Breast epithelium (tissue), 4 donors: ENCODE measurements at places on chromosomes 4 and X. TPM values are rescaled to one million over a fixed set of nuclear protein-coding genes. Genes with fewer than 3 reads are reported as not detected.

GRCh38 chrX:68827256-68827655 is 1.6 kb upstream of the EFNB1 start:
- no peaks in the 10 kb centered on the region for H3K36me3 ChIP-seq
- no peak overlapping the region for H3K4me3 ChIP-seq
- no peaks in the 10 kb centered on the region for H3K4me1 ChIP-seq

DNA sequence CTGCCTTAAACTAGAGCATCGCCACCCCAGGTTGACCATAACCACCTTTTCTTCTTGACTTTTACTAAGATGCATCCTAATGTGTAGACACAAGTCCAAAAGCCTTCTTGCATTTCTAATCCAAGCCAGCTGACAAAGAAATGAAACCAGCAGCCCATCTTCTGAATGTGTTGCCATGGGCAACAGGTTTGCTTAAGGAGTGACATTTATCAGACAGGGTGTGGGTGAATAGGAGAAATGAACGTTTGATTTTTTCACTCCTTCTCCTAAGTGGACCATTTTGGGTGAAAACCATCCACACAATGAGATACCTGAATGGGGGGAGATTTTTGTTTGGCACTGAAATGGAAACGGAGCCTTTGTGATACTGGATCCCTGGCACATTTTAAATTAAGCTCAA is 72.7 kb upstream of the C4orf50 start:
- H3K36me3 ChIP-seq = no peaks in the 10 kb centered on the region
- no peaks in the 10 kb centered on the region for H3K4me1 ChIP-seq
- no peak overlapping the region for H3K27ac ChIP-seq

DNA sequence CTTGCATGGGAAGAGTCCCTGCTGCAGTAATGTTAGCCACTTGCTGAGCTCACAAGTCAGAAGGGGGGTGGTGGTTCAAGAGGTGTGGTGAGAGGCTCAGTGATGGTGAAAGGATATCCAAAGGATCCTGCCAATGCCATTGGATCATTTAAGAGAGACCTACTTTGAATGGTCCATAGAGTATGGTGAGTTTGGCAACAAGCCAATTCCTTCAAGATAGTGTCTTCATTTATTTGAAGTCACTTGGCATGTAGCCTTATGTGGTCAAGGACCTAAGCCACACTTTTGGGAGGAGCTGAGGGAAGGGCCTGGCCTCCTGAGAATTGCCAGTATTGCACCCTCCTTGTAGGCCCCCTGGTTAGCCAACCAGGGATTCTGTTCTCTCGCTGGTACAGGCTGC is 87.9 kb downstream of the TSPAN7 start:
- no peak for DNase-seq
- H3K36me3 ChIP-seq = no peaks in the 10 kb centered on the region
- H3K4me3 ChIP-seq = no peak overlapping the region
- H3K27me3 ChIP-seq = peaks cover 57% of the 10 kb centered on the region
- no peaks in the 10 kb centered on the region for H3K4me1 ChIP-seq

DNA sequence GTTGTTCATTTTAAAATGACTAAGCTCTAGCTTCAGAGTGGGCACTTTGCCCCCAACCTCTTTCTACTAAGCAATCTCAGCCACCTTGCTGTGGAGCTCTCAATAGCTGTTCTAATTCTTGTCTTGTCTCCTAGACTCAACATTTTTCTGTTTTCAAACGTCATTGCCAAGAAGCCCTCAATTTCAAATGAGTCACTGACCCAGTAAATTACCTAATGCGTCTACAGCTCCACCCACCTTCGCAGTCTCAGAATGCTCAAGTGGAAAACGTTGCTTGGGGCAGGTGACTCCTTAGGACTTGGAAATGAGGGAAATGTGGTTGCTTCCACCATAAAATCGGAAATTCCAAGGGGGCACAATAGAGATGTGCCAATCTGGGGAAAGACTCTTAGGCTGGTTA is 59.0 kb downstream of the ING2 start:
- H3K36me3 ChIP-seq = no peaks in the 10 kb centered on the region
- no peaks in the 10 kb centered on the region for H3K27me3 ChIP-seq
- no peak overlapping the region for H3K27ac ChIP-seq
- no peak overlapping the region for H3K4me3 ChIP-seq
- DNase-seq = no peak

- peaks cover 7% of the 10 kb centered on the region for H3K36me3 ChIP-seq
- H3K27ac ChIP-seq = no peak overlapping the region
- H3K4me1 ChIP-seq = no peaks in the 10 kb centered on the region
- no peaks in the 10 kb centered on the region for H3K27me3 ChIP-seq
These were observed 18.2 kb downstream of the VAMP7 start for GRCh38 chrX:155899366-155899765.

DNA sequence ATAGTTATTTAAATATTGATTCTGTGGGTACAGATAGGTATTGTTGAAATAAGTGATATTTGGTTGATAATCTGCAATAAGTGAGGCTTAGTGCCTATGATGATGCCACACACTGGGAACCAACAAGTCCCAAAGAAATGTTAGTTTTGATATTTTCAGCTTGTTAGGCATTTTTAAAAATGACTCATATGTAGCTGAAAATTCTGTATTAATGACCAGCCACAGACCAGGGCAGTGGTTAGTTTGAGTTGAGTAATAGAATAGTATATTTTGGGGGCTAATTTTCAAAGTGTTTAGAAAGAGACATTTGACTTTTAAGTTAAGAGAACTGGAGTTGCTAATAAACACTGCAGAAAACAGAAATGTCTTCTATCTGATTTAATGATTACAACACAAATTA is 9.4 kb downstream of the INTU start:
- DNase-seq = no peak
- peaks cover 3% of the 10 kb centered on the region for H3K36me3 ChIP-seq
- no peak overlapping the region for H3K4me3 ChIP-seq
- no peak overlapping the region for H3K27ac ChIP-seq
- H3K4me1 ChIP-seq = no peaks in the 10 kb centered on the region
- no peaks in the 10 kb centered on the region for H3K27me3 ChIP-seq

- no peak for DNase-seq
- no peaks in the 10 kb centered on the region for H3K4me1 ChIP-seq
- H3K4me3 ChIP-seq = no peak overlapping the region
- H3K36me3 ChIP-seq = no peaks in the 10 kb centered on the region
- no peak overlapping the region for H3K27ac ChIP-seq
These were observed 36.6 kb downstream of the RASSF6 start for GRCh38 chr4:73583666-73584065.

DNA sequence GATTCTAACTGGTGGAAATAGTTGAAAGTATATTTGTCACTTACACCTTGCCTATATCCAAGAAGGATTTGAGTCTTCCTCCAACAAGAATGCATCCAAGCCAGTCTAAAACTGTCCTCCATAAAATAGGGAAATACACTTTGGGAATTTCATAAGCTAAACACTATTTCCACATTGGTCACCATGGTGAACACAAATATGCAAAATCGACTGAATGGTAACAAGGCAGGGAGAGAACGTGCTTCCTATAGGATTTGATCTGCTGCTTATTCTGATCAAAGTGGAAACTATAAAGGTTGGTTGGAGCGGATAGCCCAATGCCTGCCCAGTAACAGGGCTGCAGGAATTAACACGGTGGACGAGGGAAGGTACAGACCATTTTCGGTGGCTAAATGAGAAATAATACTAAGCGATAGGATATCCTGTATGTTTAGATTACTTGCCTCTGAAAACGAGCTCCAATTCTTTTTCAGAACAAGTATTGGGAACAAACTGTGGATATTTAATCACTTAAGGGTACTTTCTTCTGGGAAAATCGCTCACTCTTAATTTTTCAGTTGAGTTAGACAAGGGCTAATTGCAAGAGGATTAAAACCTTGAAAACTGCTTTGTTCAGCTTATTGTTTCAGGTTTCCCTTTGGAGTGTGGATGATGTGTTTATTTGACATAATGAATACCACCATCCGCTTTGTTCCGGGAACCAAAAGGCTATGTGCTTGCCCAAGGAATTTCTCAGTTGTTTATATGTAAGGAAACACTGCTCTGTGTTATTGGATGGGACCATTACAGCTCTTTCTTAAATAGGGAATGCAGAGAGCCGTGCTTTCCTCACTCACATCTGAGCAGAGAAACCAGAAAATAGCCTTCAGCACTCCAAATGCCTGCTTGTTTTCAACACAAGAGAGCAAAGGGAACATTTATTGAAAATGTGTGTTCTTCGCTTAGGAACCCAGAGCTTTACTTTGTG is 194.4 kb downstream of the CBR4 start:
- DNase-seq = no peak
- peak overlapping the region; percentile 6 for H3K4me3 ChIP-seq
- peak overlapping the region; percentile 86 for H3K27ac ChIP-seq
- H3K4me1 ChIP-seq = peaks cover 7% of the 10 kb centered on the region
- no peaks in the 10 kb centered on the region for H3K27me3 ChIP-seq

DNA sequence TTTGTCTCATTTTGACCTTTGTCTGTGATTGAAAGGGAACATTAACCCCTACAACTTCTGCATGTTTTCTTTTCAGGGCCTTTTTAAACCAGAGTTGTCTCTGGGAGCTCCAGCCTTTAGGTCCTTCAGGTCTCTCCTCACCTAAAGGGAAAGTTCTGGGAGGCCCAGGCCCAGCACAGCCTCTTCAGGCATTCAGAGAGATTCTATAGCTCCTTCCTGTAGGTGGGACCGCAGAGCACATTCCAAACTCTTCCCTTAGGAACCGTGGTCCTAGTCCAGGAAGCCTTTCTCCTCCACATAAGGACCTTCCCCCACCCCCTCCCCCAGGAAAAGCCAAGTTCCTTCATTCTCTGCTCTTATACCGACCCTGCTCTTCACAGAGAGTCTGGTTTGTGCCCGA is 14.9 kb downstream of the NKX6-1 start:
- no peak overlapping the region for H3K27ac ChIP-seq
- peaks cover 63% of the 10 kb centered on the region for H3K27me3 ChIP-seq
- H3K4me1 ChIP-seq = no peaks in the 10 kb centered on the region
- no peaks in the 10 kb centered on the region for H3K36me3 ChIP-seq
- no peak overlapping the region for H3K4me3 ChIP-seq

GRCh38 chr4:71300964-71301363 is 37.9 kb upstream of the SLC4A4 start:
- H3K4me3 ChIP-seq = no peak overlapping the region
- no peaks in the 10 kb centered on the region for H3K27me3 ChIP-seq
- H3K36me3 ChIP-seq = no peaks in the 10 kb centered on the region
- no peak overlapping the region for H3K27ac ChIP-seq
- DNase-seq = no peak
- H3K4me1 ChIP-seq = no peaks in the 10 kb centered on the region

DNA sequence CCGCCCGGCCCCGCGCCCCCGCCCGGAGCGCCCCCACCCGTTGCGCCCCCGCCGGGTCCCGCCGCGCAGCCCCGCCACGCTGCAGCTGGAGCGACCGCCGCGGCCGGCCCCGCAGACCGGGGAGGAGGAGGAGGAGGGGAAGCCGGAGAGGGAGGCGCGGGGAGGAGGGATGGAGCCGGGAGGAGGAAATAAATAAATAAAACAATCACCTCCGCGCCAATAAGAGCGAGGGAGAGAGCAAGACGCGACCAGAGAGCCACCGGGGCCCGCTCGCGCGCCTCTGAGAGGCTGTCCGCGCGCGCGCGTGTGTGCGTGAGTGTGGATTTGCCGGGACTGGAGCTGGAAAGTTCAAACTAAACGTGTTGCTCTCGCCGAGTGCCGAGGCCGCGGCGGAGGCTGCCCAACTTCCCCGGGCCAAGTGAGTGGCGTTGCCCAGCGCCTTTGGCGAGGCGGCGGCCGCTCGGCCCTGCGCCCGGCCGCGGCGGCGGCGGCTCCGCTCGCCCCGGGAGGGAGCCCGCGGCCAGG is 2184.4 kb upstream of the TENM3 start:
- H3K4me3 ChIP-seq = peak overlapping the region; percentile 51
- H3K4me1 ChIP-seq = no peaks in the 10 kb centered on the region
- no peaks in the 10 kb centered on the region for H3K27me3 ChIP-seq
- no peak overlapping the region for H3K27ac ChIP-seq
- no peak for DNase-seq

DNA sequence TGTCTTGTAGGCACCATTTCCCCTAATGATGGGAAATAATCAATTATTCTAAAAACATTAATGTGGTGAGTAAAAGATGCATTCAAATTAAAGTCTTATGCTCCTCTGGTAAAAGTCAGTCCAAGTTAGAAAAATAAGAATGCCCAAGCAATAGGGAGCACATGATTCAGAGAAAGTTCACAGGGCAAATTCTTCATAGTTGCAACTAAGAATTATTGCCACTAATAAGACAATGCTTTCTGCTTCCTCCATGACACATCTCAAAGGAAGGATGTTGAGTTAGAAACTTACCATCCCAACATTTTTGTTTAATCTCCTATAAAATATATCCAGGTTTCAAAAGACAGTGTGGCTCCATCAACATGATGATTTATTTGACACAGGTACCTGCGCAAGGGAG is 26.3 kb downstream of the PHOX2B start:
- no peak overlapping the region for H3K27ac ChIP-seq
- no peak overlapping the region for H3K4me3 ChIP-seq
- no peaks in the 10 kb centered on the region for H3K27me3 ChIP-seq
- no peak for DNase-seq
- H3K36me3 ChIP-seq = no peaks in the 10 kb centered on the region

GRCh38 chrX:13411496-13412207 is 91.8 kb upstream of the ATXN3L start:
- no peaks in the 10 kb centered on the region for H3K4me1 ChIP-seq
- no peak for DNase-seq
- H3K36me3 ChIP-seq = no peaks in the 10 kb centered on the region
- no peak overlapping the region for H3K4me3 ChIP-seq

DNA sequence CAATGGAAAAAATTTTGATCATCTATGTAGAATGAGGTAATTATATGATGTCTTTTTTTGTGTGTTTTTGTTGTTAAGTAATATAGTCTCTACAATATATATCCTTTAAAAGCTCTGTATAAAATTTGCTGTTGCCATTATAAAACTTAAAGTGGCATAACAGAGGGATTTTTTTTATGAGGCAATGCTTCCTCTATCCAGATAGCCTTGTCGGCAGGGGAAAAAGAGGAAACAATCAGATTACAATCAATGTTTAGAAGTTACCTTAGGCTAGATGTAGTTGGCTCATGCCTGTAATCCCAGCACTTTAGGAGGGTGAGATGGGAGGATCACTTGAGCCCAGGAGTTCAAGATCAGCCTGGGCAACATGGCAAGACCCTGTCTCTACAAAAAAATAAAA is 86.8 kb downstream of the DIAPH2 start:
- no peak overlapping the region for H3K4me3 ChIP-seq
- no peaks in the 10 kb centered on the region for H3K4me1 ChIP-seq
- no peaks in the 10 kb centered on the region for H3K27me3 ChIP-seq
- DNase-seq = no peak

Gene USP51
- 4.0 TPM for total RNA-seq

Gene PDZD4
- total RNA-seq = 0.80 TPM

Gene KLHL4
- 1.2 TPM for total RNA-seq

Gene NPNT
- total RNA-seq = 1.4 TPM

Gene CDS1
- 9.8 TPM for total RNA-seq
